ENCODE measurements at places on chromosomes 11 and 22. TPM values are rescaled to one million over a fixed set of nuclear protein-coding genes. Genes with fewer than 3 reads are reported as not detected.

GRCh38 chr11:115184901-115185300 lies 319.3 kb downstream of the CADM1 start:
- no peak for DNase-seq

- peak; percentile 89 for DNase-seq
These were observed 19.1 kb downstream of the RPL3 start for GRCh38 chr22:39300186-39300830.

- no peak for DNase-seq
These were observed 574.3 kb downstream of the NTM start for GRCh38 chr11:131944736-131945135.

DNA sequence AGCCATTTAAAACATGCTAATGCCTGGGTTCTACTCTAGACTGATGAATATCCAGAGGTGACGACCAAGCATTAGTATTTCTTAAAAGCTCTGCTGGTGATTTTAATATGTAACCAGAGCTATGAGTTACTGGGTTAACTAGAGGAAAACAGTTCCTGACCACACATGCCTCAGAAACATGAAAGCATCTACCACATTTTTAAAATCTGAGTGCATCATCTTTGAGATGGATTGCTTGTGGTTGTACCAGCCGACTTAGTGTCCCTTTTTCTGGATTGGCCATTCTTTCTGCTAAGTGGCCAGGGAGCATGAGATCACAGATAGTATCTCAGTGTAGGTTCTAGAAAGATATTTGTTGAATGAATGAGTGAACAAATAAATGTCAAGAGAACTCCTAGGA lies 152.4 kb downstream of the NTM start:
- DNase-seq, result no peak

DNA sequence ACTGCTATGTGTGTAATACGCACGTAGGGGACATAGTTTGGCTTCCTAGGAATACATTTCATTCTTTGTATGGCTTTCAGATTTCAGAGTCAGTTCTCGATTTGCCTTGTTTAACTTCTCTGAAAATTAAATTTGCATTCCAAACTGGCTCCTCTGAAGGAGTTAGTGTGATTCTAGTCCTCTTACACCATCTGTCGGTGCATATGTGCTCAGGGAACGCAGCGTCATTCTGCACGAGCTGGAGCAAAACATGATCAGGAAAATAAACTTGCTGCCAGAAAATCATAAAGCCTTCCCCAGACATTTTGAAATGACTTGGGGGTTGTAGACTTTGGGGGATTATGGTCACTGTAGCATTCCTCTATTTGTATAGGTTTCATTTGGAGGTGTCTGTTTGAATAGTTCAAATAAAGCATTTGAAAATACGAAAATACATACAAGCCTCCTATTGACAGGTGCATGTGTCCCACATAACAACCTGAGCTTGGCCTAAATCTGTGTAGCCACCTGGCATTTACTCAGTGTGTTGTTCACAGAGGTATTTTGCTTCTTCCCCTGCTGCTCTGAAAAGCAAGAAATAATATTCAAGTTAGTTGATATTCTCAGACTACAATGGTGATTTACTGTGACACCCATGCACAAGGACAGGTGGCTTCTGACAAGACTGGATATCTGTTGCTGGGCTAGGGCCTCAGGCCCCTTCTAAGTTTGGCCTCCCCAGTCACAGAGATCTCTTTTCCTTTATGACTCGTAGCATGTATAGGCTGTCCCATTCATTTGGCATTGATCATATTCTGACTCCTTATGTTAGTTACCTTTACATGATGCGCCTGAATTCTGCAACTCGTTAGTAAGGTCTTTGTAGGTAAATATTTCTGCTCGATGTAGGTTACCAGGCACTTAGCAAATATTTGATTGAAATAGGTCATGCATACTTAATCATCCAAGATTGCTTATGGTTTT lies 81.6 kb upstream of the SORL1-AS1 start:
- no peak for DNase-seq

GRCh38 chr11:36711104-36711825 lies 113.2 kb upstream of the RAG2 start:
- no peak for DNase-seq

GRCh38 chr22:38419121-38419857 lies 35.7 kb downstream of the KCNJ4 start:
- peak; percentile 35 for DNase-seq

GRCh38 chr11:122007601-122008071 lies 108.4 kb downstream of the BLID start:
- peak; percentile 49 for DNase-seq

DNA sequence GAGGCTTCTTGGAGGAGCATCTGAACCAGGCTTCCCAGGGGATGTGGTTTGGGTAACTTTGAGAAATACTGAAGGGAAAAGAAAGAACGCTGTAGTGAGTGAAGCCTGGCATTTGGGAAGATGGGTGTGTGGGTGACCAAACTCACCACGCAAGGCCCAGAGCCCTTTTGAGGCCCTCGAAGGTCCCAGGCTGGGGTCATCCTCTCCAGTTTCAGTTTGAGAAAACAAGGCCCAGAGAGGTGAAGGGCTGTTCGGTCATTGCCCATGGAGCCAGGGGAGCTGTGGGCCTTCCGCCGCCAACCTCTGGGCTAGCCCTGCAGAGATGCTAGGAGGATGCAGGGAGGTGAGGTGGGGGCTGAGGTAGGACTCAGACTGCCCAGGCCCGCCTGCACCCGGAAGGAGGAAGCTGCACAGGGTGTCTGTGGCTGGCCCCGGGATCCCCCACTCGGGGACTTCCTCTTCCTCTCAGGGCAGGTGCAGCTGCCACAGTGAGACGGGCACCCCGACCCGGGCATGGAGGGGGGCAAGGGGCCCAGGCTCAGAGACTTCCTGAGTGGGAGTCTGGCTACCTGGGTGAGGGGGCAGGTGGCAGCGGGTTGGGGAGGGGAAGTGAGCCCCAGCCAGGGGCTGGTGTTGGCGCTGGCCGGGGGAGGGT lies at the start of gene CCDC88B:
Gene CCDC88B, plus strand, starts transcription at position 451 of the 655 bp plus-strand sequence. Its CDS starts 63 bp downstream, at position 514.
- DNase-seq, result no peak

GRCh38 chr22:37121887-37122591 lies 12.5 kb upstream of the TMPRSS6 start:
- peak; percentile 66 for DNase-seq

DNA sequence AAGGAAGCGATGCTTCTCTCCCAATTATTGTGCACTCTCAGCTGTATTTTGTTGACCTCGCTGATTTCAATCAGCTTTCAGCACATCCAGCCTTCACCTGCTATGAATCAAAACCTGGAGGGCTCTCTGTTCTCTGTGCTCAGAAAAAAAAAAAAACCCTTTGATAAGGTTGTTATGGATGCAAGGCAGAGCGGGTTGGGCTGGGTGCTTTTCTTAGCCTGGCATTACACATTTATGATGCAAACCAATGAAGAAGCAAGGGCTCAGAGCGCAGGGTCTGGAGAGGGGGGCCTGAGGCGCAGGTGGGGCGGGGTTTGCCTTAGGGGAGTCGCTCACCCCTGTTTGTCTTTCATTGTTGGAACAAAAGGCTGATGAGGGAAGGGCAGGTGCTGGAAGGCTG lies 86.0 kb upstream of the CADM1 start:
- DNase-seq, result no peak

DNA sequence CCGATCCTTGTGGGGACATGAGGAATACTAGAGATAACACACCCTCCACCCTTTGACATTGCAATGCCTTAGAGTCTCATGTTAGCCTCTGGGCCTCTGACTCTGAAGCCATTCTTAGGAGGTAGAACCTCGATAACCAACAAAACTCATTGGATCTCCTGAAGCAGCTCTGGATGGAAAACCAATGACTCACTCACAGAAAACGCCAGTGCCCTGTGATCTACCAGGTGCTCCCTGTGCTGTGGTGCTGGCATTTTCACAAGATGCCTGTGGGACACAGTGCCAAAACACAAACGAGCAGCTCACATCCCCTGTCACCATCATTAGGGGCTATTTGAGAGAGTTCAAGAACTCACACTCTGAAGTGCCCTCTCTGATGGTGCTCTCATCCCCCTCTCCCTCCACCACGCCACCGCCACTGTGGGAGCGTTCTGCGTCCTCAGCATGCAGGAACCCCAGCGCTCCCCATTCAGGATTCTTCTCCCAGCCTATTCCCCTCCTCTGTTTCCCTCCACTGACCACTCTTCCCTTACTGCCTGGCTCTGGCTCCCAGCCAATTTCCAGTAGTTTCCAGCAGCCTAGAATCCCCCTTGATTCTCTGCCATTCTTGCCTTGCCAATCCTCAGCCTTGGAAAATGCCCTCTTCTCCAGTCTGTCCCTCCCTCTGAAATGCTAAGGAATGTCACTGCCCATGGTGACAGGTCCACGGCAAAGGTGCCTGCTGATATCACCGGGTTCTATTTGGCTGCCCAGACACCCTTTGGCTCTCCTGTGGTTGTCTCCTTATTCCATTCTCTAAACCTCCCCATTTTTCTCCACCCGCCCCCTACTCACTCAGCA lies 4.7 kb upstream of the POLD4 start:
- no peak for DNase-seq

- DNase-seq, result peak; percentile 3
These were observed 30.4 kb downstream of the TPBGL start for GRCh38 chr11:75270896-75271418.

DNA sequence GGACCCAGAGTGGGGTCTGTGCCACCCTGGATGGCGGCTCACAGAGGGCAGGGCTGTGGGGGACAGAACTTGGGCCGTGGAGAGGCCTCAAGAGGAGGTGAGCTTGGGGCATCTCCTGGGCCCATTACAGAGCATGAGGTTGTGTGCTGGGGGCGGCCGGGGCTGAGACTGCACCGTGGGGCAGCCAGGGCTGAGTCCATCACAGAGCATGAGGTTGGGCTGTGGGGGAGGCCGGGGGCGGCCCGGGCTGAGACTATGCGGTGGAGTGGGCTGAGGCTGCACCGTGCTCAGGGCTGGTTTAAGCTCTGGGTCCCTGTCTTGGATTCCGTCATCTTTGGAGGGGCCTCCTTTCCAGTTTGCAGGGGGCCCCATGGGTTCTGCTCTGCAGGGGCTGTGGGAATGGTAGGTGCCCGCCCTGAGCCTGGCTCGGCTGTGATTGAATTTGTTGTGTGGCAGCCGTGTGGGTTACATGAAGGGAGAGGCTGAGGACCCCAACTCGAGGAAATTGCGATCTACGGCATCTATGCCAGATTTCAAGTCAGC lies 38.1 kb upstream of the MUC5AC start:
- peak; percentile 61 for DNase-seq

- no peak for DNase-seq
These were observed 70.4 kb downstream of the ATM start for GRCh38 chr11:108293229-108293628.

- no peak for DNase-seq
These were observed 82.8 kb downstream of the SPATA19 start for GRCh38 chr11:133762538-133762937.

RAB39A gene
- total RNA-seq, result 2.0 TPM

POU2AF1 gene
- total RNA-seq, result 0.45 TPM

RIC3 gene
- 13.1 TPM for total RNA-seq

TMPRSS13 gene
- 0.54 TPM for total RNA-seq

CCDC81 gene
- 3.1 TPM for total RNA-seq

OTOG gene
- total RNA-seq, result not detected

NUDT22 gene
- 46.9 TPM for total RNA-seq

ZNF280B gene
- 0.21 TPM for total RNA-seq

ABTB2 gene
- 10.5 TPM for total RNA-seq

OR52E8 gene
- total RNA-seq, result not detected
